ENCODE measurements at places on chromosomes 2 and 18.

GRCh38 chr2:164568317-164568716 lies 53.0 kb downstream of the GRB14 start:
- no peak for DNase-seq

DNA sequence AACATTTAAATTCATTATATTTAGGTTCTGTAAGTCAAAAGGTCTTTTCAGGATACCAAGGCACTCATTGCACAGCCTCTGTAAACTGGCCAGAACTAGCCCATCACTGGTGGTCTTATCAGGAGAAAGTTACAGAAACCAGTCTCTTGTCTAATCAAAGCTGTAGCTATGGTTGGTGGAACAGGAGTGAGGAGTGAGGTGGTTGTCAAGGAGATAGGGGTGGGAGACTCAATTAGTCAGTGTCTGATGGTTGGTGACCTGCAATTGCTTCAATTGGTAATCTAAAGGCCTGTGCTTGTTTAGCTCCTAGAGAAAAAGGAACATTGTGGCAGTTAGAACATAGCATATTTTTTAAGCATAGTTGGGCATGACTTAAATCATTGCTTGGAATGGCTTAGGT lies 458.6 kb upstream of the CDH2 start:
- DNase-seq: no peak

DNA sequence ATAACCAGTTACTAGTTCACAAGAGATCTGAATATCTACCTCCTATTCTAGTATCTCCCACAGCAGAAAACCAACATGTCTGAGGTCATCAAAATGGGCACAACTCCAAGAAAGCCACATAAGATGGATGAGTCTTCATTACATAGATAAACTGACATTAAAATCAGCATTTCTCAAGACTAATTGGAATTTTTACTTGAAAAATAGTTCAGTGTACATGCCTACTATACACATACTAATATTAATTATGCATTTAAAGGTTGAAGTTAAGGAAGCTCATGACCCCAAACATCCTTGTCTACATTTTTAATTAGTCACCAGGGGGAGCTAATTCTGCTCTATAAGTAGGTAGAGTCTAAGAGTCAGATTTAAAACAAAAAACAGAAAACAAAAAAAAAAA lies 41.9 kb downstream of the ZNF521 start:
- DNase-seq: no peak

DNA sequence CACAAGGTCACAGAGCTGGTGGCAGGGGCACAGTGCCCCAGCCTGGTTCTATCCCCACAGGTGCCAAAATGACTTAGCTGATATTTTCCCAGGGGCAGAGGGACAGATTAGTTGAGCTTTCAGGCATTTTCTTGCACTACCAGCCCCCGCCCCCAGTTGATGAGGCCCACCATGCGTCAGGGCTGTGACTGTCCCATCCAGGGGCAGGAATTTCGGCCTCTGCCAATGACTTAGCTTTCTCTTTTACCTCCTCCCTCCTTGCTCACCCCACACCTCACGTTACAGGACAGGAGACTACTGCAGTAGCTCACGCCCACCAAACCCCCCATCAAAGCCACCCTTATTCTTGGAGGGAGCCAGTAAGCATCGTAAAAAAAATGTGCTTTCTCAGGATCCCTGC lies 31.5 kb downstream of the MRO start:
- no peak for DNase-seq

GRCh38 chr2:142561656-142562055 lies 315.8 kb upstream of the KYNU start:
- no peak for DNase-seq

- no peak for DNase-seq
These were observed 40.2 kb upstream of the WDSUB1 start for GRCh38 chr2:159326569-159327255.

DNA sequence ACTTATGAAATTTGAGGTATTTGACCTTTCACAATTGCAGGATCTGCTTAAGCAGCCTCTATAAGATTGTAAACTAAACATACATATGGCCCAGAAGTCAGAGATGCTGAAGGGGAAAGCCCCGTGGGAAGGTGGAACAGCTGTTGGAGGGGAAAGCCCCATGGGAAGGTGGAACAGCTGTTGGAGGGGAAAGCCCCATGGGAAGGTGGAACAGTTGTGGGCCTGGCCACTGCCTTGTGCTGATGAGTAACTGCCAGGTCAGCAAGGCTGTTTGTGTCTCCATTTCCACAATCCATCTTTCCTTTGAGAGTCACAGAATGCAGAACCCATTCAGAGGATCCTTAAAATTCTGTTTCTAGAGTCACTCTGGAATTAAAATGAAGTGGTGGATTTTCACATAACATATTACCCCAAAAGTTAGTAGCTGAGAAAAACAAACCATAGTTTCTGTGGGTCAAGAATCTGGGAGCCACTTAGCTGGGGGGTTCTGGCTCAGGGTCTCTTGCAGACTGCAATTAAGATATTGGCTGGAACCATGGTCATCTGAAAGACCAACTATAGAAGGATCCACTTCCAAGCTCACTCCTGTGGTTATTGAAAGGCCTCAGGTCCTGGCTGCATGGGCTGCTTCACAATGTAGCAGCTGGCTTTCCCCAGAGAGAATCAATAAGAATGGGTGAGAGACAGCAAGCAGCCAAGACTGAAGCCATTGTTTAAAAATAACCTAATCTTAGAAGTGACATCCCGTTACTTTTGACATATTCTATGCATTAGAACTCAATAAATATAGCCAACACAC lies 86.6 kb upstream of the CAVIN2 start:
- DNase-seq: no peak

- DNase-seq: no peak
These were observed 236.1 kb upstream of the SIX3 start for GRCh38 chr2:44705356-44705755.

DNA sequence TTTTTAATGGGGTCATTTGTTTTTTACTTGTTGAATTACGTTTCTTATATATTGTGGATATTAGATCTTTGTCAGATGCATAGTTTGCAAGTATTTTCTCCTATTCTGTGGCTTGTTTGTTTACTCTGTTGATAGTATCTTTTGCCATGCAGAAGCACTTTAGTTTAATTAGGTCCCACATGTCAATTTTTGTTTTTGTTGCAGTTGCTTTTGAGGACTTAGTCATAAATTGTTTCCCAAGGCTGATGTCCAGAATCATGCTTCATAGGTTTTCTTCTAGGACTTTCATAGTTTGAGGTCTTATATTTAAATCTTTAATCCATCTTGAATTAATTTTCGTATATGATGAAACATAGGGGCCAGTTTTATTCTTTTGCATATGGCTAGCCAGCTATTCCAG lies 13.2 kb downstream of the PIKFYVE start:
- no peak for DNase-seq

DNA sequence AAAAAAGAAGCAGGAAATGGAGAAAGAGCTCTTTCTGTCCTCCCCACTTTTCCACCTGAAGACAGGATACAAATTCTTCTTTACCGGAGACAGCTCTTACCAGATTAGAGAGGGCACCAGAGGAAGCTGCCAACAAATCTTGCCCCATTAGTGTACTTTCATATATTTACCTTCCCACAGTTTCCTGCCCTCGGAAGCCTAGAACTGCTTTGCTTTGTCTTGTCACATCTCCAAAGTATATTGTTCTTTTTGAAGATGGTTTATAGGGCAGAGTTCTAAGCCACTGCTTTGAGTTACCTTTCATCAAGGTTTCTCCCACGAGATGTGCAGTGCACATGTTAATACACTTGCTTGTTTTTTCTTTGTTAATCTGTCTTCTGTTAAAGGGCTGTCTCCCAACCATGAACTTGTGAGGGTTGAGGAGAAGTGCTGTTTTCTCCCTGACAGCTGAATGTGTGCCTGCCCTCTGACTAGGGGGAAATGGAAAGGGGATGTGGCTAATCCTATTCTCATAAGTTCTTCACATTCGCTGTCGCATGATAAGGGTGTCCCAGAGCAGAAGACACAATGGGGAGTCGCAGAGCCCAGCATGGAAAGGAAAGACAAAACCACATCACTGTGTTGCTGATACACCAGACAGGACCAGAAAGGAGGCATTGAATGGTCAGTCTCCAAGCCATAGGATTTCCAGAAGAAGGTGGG lies 24.2 kb downstream of the CENPA start:
- DNase-seq: no peak

DNA sequence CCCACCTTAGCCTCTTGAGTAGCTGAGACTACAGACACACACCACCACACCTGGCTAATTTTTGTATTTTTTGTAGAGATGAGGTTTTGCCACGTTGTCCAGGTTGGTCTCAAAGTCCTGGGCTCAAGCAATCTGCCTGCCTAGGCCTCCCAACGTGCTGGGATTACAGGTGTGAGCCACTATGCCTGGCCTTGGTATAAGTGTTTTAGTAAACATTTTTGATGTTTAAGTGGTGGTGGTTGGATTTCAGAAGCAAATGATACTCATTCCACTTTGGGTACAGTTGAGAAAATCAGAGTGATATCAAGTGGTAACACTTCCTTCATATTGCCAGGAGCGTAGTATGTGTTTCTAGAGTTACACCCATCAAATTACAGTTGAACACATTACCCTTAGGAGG lies 25.4 kb downstream of the ACADL start:
- DNase-seq: no peak

GRCh38 chr2:9231291-9232165 lies 24.9 kb downstream of the ASAP2 start:
- DNase-seq: no peak

GRCh38 chr2:190338453-190338852 lies 4.9 kb upstream of the INPP1 start:
- DNase-seq: no peak

GRCh38 chr2:189545418-189545817 lies 35.2 kb downstream of the SLC40A1 start:
- no peak for DNase-seq

GRCh38 chr2:191895743-191896142 lies 48.9 kb upstream of the CAVIN2 start:
- DNase-seq: no peak

GRCh38 chr2:111106706-111107105 lies 14.0 kb upstream of the BCL2L11 start:
- DNase-seq: no peak

DNA sequence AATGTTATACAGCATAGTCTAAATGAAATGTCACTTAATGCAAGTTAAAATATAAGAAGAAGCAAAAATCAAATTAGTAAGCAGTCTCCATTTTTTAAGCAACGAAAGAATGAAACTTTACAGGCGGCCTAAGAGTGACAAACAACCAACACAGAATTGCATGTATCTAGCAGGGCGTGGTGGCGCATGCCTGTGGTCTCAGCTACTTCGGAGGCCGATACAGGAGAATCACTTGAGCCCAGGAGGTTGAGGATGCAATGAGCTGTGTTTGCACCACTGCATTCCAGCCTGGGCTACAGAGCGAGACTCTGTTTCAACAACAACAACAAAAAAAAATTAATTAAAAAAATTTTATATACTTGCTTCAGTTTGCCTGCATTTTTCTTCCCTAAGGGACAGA lies 16.6 kb downstream of the RBMS1 start:
- DNase-seq: no peak

DNA sequence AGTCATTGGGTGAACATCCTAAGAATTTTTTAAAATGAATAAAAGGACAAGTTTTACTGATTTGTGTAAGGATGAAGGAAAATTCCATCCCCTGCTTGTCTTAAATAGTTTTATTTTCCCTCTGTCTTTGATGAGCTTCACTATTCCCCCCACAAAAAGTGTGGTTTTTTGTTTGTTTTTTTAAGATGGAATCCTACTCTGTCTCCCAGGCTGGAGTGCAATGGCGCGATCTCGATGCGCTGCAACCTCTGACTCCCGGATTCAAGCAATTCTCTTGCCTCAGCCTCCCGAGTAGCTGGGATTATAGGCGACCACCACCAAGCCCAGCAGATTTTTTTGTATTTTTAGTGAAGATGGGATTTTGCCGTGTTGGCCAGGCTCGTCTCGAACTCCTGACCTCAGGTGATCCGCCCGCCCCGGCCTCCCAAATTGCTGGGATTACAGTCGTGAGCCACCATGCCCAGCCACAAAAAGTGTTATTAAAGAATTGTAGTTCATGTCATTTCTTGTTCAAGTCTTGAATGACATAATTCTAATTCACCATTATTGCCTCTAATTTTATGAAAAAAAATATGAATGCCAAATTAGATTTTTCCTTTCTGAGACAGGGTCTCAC lies 91.7 kb downstream of the AGPS start:
- no peak for DNase-seq

- no peak for DNase-seq
These were observed 597.3 kb downstream of the PLCL1 start for GRCh38 chr2:198401644-198402043.

DNA sequence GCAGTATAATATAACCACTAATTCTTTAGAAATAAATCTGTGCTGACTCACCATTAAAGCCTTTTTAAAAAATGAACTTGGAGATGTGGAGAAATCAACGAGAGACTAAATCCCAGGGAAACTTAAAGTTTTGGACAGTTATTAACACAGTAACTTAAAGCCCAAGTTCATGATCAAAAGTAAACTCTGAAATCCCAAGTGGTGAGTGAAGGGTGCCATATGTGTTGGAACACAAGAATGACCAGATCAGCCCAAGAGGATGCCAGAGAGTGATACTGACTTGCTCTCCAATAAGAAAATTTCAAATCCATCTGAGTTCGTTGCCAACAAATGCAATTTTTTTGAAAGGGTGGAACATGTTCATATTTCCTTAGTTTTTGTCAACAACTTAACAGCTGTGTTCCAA lies 838.1 kb upstream of the ACVR2A start:
- DNase-seq: no peak

- DNase-seq: no peak
These were observed 102.9 kb downstream of the CABLES1 start for GRCh38 chr18:23238152-23238531.

DNA sequence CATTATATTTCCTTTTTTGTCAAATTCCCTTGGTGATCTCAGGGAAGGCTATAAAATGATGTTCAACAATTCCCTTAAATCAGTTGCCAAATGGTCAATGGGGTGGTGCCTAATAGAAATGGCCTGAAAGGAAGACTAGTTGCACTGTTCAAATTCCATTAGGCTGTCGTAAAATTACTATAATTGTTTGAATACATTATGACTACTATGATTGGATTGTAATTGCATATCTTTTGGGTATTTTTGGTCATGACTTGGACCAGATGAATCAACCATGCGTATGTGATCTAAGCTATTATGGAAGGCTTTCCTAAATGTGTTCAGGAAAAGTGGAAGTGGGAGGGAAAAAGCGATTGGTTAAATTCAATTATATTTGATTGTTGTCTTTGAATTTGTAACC lies 41.3 kb upstream of the KCNE4 start:
- DNase-seq: no peak

DNA sequence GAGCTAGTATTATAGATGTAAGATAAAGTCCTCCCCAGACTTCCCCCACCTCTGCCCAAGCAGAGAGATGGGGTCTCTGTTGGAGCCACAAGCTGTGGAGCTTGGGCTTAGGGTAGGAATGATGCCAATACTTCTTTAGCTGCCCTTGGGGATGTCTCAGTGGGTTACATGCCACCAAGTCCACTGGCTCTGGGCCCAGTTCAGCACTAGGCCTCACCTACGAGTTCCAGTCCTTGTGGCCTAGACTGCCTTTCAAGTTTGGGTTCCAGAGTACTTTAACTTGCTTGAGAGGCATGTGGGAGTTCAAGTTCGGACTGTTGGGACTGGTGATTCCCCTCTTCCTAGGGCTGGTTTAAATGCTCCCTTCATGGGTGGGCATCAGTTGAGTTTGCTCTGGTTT lies 272.4 kb downstream of the PTPRM start:
- no peak for DNase-seq

- DNase-seq: no peak
These were observed 34.4 kb upstream of the ADNP2 start for GRCh38 chr18:80074697-80075096.
